ENCODE measurements at places on chromosomes 13 and 19.

DNA sequence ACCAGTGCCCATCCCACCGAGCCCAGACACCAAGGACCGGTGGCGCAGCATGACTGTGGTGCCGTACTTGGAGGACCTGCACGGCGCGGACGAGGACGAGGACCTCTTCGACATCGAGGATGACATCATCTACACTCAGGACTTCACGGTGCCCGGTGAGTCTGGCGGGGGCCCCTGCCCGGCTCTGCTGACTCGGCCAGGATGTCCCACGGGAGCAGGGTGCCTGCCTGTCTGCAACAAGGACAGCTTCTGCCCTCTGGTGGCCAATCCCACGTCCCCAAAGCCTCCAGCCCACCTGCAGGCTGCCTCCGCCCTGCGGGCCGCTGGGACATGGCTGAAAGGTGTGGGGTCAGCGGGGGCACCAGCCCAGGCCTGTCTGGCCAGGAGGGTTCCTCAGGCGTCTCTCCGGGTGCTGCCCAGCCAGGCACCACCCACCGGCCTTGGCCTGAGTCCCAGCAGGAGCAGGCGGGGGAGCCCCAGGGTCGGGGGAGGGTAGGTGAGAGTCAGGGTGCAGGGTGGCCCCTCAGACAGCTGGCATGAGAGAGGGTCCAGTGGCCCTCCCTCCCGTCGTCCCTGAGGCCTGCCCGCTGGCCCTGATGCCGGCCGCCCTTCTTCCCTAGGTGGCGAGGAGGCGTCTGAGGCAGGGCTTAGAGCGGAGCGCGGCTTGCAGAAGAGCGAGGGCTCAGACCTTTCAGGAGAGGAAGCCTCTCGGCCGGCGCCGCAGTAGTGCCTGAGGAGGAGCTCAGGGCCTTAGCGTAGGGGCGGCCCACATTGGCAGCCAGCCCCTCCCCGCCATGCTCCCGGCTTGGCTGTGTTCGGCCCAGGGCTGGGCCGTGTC lies 14.6 kb downstream of the CBARP start:
- DNase-seq, result no peak

DNA sequence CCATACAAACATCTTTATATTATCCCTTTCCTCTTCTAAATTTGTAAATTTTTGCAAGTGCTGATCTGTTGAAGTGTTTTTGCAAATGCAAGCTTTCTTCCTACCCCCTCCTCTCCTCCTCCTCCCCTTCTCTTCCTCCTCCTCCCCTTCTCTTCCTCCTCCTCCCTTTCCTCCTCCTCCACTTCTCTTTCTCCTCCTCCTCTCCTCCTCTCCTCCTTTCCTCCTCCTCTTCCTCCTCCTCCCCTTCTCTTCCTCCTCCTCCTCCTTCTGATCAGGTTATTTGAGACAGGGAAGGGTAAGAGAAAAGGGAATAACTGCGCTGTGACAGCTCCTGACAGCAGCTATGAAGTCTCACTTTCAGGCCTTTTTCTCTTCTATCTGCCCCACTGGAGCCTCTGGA lies 8.9 kb downstream of the TNFSF13B start:
- DNase-seq, result no peak

GRCh38 chr13:36882829-36883390 lies 37.1 kb downstream of the SMAD9 start:
- no peak for DNase-seq

GRCh38 chr19:16067205-16067938 lies 8.9 kb upstream of the TPM4 start:
- DNase-seq, result no peak

- no peak for DNase-seq
Observed at GRCh38 chr13:97223037-97223710, 1.0 kb downstream of the MBNL2 start.

- DNase-seq, result no peak
Observed at GRCh38 chr13:23715092-23715761, 145.0 kb downstream of the TNFRSF19 start.
